ENCODE measurements at places on chromosomes 5 and 9.

DNA sequence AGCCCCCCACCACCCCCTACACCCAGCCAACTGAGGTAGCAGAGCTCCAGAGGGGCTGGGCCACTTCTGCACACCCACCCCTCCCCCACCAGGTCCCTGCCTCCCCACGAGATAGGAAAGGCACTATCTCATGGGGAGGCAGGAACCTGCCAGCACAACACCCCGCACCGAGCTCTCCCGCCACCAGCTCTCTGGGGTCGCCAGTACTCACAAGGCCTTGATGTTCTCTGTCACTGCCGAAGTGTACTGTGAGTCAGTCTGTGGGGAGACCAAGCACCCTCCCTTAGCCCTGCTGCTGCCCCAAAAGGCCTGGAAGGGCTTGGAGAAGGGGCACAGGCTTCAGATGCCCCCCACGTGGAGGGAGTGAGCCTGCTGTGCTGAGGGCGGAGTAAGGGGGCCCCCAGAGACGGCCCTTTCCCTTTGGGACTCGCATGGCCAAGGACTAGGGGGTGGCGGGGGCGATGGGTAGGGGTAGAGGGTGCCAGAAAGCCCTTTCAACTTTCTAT, 5.9 kb downstream of the MGAT4B start:
- no peak for DNase-seq

- DNase-seq: no peak
These were observed 893.9 kb upstream of the DMAC1 start for GRCh38 chr9:8693464-8693863.

GRCh38 chr9:4970970-4971641, 14.0 kb upstream of the JAK2 start:
- DNase-seq: peak; percentile 46

DNA sequence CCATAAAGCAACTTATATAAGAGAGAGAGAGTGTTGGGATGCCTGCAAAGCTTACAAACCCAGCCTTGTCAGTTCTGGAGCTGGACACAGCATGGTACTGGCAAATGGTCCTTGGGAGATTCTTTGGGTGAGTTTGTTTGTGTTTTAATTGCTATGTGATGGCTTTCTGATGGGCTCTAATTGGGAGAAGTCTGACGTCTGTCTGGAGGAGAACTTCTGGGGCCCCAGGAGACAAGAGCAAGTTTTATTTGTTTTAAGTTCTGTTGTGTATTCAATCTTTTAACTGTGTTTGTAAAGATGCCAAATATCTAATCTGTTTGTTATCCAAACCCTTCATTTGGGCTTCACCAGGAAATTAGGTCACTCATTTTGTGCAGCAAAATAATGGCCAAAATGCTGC, 50.3 kb upstream of the AFAP1L1 start:
- DNase-seq: no peak

- DNase-seq: no peak
These were observed 11.8 kb downstream of the SLC12A7 start for GRCh38 chr5:1099926-1100663.

GRCh38 chr9:15299374-15299939, 7.6 kb downstream of the TTC39B start:
- DNase-seq: no peak

DNA sequence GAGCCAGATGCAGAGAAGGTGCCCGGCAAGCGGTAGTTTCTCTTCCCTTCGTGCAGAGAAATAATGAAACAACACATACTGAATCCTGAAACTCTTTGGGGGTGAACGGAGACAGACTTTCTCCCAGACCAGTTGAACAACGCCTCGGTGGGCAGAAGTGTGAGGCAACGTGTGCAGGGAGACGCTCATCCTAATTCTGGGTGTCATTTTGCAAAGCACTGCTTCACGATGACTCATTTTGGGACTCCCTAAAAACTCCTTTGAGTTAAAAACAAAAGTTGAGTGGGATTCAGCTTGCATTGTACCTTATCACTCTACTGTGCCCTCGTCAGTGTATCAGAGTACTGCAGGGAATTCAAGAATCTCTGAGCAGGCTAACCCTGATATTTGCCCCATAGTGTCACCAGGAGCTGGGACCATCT, 3.5 kb upstream of the NEK6 start:
- no peak for DNase-seq
